ENCODE measurements at places on chromosomes 2 and 18. TPM values are rescaled to one million over a fixed set of nuclear protein-coding genes. Genes with fewer than 3 reads are reported as not detected.

Gene NMUR1
- 0.56 TPM for total RNA-seq

Gene EDAR
- total RNA-seq: not detected

- no peak for DNase-seq
Observed at GRCh38 chr2:114609203-114609602, 166.8 kb downstream of the DPP10 start.

Gene GCG
- total RNA-seq: not detected

DNA sequence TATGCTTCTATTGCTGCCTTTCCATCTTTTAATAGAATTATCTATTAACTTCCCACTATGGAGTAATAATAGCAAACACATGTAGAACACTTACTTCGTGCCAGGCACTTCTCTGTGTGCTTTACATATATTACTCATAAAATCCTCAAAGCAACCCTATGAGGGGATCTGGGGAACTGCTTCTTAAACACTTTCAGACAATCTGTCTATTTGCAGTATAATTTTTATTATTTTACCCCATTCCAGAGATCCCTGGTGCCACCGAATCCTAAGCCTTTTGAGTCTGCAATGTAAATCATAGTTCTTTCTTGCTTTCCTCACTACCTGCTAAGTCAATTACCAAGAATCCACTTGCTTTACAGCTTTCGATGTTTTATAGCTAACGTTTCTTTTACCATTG is 25.6 kb upstream of the GCFC2 start:
- no peak for DNase-seq

Gene OR6B2
- total RNA-seq: not detected
